CD8-positive, alpha-beta memory T cell (primary cell): ENCODE measurements at places on chromosomes 3 and 15.

GRCh38 chr15:25937796-25938195, 74.7 kb upstream of the ATP10A start:
- no peaks in the 10 kb centered on the region for H3K4me1 ChIP-seq
- no peak overlapping the region for H3K27ac ChIP-seq
- H3K4me3 ChIP-seq = no peak overlapping the region
- DNase-seq = no peak

- no peak for DNase-seq
- H3K27me3 ChIP-seq = no peaks in the 10 kb centered on the region
- no peaks in the 10 kb centered on the region for H3K4me1 ChIP-seq
- H3K27ac ChIP-seq = no peak overlapping the region
- no peaks in the 10 kb centered on the region for H3K36me3 ChIP-seq
- no peak overlapping the region for H3K4me3 ChIP-seq
These were observed 26.5 kb upstream of the CP start for GRCh38 chr3:149247929-149248691.

DNA sequence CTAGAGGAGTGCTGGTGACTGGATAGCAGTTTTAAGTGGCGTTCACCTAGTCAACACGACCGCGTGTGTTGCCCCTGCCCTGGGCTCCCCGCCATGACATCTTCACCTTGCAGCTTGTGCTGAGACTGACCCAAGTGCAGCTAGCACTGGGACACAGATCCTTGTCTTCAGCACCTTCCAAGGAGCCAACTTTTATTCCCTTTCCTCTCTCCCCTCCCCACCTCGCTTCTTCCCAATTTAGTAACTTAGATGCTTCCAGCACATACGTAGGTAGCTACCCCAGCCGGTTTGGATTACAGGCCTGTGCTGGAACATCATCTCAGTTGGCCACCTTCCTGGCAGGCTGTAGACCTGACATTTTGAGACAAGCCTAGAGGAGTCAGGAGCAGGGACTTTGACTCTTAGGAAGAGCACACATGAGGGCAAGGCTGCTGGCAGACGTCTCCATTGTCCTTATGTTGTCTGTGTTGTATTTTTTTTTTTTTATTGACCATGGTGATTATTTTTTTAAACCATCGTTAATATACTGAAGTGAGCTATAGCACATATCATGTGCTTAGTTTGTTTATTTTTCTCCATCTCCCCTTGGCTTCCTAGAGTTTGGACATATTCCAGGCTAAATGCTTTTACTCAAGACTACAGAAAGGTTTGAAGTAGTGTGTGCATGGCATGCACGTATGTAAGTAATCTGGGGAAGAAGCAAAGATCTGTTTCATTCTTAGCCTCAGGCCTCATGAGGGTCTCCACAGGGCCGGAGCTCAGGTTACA, 61.1 kb downstream of the AAGAB start:
- H3K36me3 ChIP-seq = peaks cover 20% of the 10 kb centered on the region
- no peak for DNase-seq
- no peak overlapping the region for H3K4me3 ChIP-seq
- H3K27me3 ChIP-seq = no peaks in the 10 kb centered on the region
- H3K27ac ChIP-seq = no peak overlapping the region

DNA sequence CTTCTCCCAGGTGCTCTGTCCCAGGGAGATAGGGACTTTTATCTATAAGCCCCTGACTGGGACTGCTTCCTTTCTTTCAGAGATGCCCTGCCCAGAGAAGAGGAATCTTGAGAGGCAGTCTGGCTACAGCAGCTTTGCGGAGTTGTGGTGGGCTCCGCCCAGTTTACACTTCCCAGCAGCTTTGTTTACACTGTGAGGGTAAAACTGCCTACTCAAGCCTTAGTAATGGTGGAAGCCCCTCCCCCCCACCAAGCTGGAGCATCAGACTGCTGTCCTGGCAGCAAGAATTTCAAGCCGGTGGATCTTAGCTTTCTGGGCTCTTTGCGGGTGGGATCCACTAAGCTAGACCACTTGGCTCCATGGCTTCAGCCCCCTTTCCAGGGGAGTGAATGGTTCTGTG, 253.8 kb upstream of the ARL6 start:
- H3K27ac ChIP-seq = no peak overlapping the region
- H3K36me3 ChIP-seq = no peaks in the 10 kb centered on the region
- H3K27me3 ChIP-seq = no peaks in the 10 kb centered on the region
- DNase-seq = no peak
- H3K4me3 ChIP-seq = no peak overlapping the region

GRCh38 chr3:126982471-126983175, at the start of gene PLXNA1:
Gene PLXNA1, plus strand, starts transcription at chr3:126983115. Its CDS starts 5,479 bp downstream, at chr3:126988594.
- H3K27me3 ChIP-seq = no peaks in the 10 kb centered on the region
- peak within 1 kb of the TSS; percentile 86 for H3K4me3 ChIP-seq
- H3K4me1 ChIP-seq = peaks cover 10% of the 10 kb centered on the region
- H3K27ac ChIP-seq = peak within 1 kb of the TSS; percentile 75
